IMR-90 (cell line): ENCODE measurements at places on chromosomes 1 and 21. TPM values are rescaled to one million over a fixed set of nuclear protein-coding genes. Genes with fewer than 3 reads are reported as not detected.

DNA sequence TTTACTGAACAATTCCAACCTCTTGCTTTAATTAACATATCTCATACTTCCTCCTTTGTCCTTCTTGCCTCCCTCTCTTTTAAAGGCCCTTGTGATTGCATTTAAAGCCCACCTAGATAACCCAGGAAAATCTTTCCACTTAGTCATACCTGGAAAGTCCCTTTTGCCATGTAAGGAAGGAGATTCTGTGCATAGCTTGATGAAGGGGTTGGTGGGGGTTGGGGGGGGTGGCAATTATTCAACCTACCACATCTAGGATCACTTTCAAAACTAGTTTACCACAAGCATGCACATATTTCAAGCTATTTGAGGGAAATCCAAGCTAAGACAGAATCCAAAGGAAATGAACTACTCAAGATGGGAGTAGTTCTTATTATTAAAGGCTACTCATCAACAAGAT lies 249.1 kb upstream of the PTBP2 start:
- peak; percentile 90 for DNase-seq

DNA sequence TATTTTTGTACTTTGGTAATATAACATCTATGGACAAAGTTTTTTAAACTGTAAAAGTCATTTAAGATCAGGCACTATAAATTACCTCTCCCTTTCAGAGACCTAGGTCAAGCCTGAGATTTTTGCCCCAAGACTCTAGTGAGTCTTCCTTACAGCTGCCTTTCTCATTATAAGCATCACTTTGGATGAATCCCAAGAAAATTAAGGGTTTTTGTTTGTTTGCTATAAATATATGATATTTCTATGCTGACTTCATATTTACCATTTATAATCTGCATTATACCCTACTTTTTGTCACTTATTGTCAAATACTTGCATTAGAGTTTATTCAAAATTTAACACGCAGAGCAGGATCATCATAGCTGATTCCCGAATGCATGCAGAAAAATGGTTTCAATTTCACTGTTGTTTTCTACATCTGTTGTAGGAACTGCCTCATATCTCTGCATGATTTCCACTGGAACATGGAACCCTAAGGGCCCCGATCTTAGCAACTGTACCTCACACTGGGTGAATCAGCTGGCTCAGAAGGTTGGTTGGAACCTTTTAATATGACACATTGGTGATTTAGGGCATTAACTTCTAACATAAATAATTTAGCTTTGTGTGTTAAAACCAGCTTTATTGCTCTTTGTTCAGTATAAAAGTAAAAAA lies 150.0 kb downstream of the ADGRL2 start:
- DNase-seq = peak; percentile 21

- peak; percentile 27 for DNase-seq
Measured at GRCh38 chr1:78441921-78442320, 48.9 kb upstream of the PTGFR start.

- peak; percentile 49 for DNase-seq
Measured at GRCh38 chr1:3319874-3320245, 134.6 kb upstream of the ARHGEF16 start.

- no peak for DNase-seq
Measured at GRCh38 chr1:180851995-180852887, 60.5 kb upstream of the KIAA1614 start.

GRCh38 chr21:33802481-33802880 lies 113.1 kb downstream of the ATP5PO start:
- DNase-seq = no peak

- DNase-seq = peak; percentile 54
Measured at GRCh38 chr21:35525443-35525842, 476.3 kb upstream of the RUNX1 start.

Gene PCSK9
- total RNA-seq = under 0.01 TPM in 2 replicates
